Sciatic nerve (tissue), 2 donors: ENCODE measurements at places on chromosomes 6 and 20. TPM values are rescaled to one million over a fixed set of nuclear protein-coding genes. Genes with fewer than 3 reads are reported as not detected.

GRCh38 chr6:165746331-165746730 is 83.3 kb upstream of the PDE10A start:
- no peak for DNase-seq

TSHZ2 gene
- total RNA-seq, result 33.1 TPM

DNA sequence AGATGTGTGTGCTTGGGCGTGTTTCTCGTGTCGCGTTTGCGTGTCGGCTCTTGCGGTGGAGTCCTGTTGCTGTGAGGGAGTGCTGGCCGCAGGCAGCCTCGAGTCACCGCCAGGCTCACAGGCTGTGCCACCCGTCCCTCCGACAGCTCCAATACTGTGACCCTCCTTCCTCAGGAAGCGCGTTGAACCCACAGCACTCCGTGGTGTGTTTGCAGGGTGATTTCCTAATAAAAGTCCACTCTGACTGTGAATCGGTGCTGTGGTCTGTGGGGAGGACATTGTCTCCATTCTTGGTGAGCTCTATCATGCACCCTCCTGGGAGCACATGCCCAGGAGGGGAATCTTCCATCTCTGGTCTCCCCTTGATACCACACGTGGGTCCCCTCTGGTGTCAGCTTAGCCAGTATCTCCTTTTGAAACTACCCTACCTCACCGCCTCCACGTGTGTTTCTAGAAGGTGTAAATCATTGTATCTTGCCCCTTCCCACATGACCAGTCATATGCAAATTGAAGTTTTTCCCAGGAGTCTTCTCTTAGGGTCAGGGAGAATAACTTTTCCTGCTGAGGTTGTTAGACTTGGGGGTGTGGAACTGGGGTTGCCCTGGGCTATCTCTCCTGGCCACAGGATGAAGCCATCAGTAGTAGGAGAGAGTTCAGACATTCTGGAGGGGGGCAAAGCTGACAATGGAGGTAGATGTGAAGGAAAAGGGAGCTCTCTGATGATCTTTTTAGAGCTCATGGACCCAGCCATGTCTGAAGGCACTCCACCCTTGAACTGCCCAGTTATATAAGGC is 13.3 kb upstream of the PCMTD2 start:
- DNase-seq, result peak; percentile 32

TXLNB gene
- total RNA-seq, result 1.7 TPM

GRCh38 chr6:76072562-76072961 is at the start of gene IMPG1:
IMPG1 (minus strand) TSS chr6:76072662; CDS start chr6:76072488, 174 bp downstream.
- no peak for DNase-seq
